ENCODE measurements at places on chromosomes 3 and 15. TPM values are rescaled to one million over a fixed set of nuclear protein-coding genes. Genes with fewer than 3 reads are reported as not detected.

RTP1 gene
- not detected for total RNA-seq

PGBD4 gene
- 1.8 TPM for total RNA-seq

AADACL2 gene
- not detected for total RNA-seq

GP9 gene
- not detected for total RNA-seq

LARP6 gene
- total RNA-seq = 17.5 TPM

PPARG gene
- total RNA-seq = 17.1 TPM

GASK1A gene
- 2.3 TPM for total RNA-seq

SCN5A gene
- 4.2 TPM for total RNA-seq

CAMK2N2 gene
- total RNA-seq = 1.3 TPM

GTF2A2 gene
- 107 TPM for total RNA-seq

CTSH gene
- total RNA-seq = 58.2 TPM

PLSCR2 gene
- total RNA-seq = 0.44 TPM

FBXO40 gene
- not detected for total RNA-seq

MEIS2 gene
- total RNA-seq = 143 TPM

SOX2 gene
- 72.0 TPM for total RNA-seq

MAGEL2 gene
- 14.3 TPM for total RNA-seq

CCR8 gene
- total RNA-seq = not detected

SFMBT1 gene
- 20.5 TPM for total RNA-seq

IL5RA gene
- 0.11 TPM for total RNA-seq

COL8A1 gene
- 0.18 TPM for total RNA-seq

COL6A5 gene
- total RNA-seq = not detected

PRICKLE2 gene
- 23.2 TPM for total RNA-seq

MAGI1 gene
- total RNA-seq = 150 TPM

DUOXA2 gene
- total RNA-seq = not detected

FAM174B gene
- total RNA-seq = 33.4 TPM

P2RY13 gene
- total RNA-seq = not detected

SH3GL3 gene
- total RNA-seq = 1.2 TPM

CPA3 gene
- not detected for total RNA-seq

HTR3E gene
- not detected for total RNA-seq

CKMT1B gene
- total RNA-seq = 3.3 TPM

ZBTB20 gene
- 27.3 TPM for total RNA-seq

Measured in progenitor cell of endocrine pancreas (in vitro differentiated cells).